Stimulated activated CD8-positive, alpha-beta memory T cell treated with anti-CD3 and anti-CD28 coated beads, Interleukin-15, amount 100 ng/mL, for 4 hours (primary cell): ENCODE measurements at places on chromosomes 11 and 22.

- DNase-seq, result no peak
Observed at GRCh38 chr11:86783661-86784060, 16.7 kb upstream of the PRSS23 start.

DNA sequence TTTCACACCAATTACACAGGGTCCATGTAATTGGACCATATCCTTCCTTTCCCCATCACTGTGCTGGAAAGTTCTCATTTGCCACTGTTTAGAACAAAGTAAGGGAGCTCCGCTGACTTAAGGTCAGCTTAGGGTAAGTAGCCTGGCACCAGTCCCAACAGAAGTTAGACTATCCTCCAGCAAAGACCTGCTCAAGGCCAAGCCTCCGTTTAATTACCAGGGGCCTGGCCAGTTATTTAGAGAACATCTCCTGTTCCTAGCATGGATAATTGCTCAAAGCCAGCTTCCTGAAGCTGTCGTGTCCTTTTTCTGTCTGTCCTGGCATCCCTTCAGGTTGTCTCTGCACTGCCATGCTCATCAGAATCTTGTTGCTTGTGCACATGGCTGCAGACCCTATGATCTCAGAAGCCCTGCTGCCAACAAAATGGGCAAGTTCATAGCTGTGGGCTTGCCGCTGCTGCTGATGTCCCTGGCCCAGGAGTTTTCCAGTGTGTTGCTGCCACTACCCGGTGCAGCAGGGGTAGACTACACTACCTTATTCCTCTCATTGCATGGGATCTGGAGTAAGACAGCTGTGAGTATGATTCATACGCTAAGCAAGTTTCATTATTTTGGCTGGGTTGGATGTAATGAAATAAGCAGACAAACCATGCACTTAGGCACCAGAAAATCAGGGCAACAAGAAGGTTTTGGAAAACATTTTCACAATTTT is 8.1 kb downstream of the OR8A1 start:
- DNase-seq, result no peak

DNA sequence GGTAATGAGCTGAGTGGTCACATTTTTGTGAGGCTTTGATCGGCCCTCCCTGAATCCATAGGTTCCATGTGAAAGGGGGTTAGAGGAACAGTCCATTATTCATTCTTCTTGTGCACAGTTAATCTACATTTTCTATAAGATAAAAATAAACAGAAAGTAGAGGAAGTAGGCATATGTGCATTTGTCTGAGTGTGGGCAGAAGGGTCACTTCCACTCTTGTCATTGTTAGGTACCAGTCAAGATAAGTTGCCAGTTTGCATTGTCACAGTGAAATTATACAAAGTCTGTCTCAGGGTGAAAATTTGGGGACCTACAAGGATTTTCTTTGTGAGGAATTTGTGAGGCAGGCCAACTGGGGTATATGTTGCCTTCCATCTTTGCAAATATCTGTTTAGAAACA is 4.6 kb upstream of the APOL4 start:
- DNase-seq, result no peak

- DNase-seq, result no peak
Observed at GRCh38 chr22:34997633-34998299, 68.2 kb upstream of the ISX start.
